ENCODE measurements at places on chromosomes 12 and 14. TPM values are rescaled to one million over a fixed set of nuclear protein-coding genes. Genes with fewer than 3 reads are reported as not detected.

OR6C70 gene
- total RNA-seq, result not detected

SIX4 gene
- 3.1 TPM for total RNA-seq

DNA sequence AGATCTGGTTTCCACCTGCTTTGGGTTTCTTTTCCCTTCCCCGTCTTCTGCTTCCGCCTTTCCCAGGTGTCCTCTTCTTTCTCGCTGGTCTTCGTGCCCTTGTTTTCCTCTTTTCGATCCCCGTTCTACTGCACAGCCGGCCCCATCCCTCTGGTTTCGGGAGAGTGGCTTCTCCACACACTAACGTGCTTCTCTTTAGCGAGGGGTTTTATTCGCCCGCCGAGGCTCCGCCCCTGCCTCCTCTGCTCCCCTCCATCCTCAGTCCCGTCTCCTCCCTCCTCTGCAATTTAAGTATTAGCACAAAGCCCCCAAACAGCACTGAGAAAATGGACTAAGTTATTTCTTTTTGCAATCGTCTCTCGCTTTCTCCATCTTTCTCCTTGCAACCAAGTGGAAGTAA, at the start of gene SLC7A8:
Gene SLC7A8, minus strand, starts transcription at position 182 of the 400 bp plus-strand sequence. CDS start 746 bp downstream, outside the sequence.
- no peak for DNase-seq

MEG3 gene
- total RNA-seq, result not detected

IL31 gene
- total RNA-seq, result not detected

DNA sequence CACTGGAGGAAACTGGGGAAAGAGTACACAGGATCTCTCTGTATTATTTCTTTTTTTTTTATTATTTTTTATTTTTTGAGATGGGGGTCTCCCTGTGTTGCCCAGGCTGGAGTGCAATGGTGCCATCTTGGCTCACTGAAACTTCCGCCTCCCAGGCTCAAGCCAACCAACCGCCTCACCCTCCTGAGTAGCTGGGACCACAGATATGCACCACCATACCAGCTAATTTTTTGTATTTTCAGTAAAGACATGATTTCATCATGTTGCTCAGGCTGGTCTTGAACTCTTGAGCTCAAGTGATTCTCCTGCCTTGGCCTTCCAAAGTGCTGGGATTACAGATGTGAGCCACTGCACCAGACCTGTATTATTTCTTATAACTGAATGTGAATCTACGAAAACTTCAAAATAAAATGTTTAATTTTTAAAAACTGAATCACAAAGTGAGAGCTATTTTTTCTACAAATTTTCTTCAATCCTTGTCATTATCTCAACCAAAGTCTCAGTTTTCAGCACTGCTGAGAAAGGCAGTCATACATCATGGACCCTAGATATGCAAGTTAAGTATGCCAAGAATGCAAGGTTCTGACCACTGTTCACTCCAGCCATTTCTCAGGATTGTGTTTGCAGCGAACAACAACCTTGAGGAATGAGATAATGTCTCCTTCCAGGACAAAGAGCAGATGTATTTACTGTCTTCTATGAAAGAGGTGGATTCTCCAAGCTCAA, 2.4 kb downstream of the EAPP start:
- no peak for DNase-seq

GRCh38 chr12:20434996-20435395, 66.7 kb downstream of the PDE3A start:
- DNase-seq, result no peak

- DNase-seq, result no peak
Measured at GRCh38 chr14:75811872-75812499, 150.9 kb downstream of the TTLL5 start.

DNA sequence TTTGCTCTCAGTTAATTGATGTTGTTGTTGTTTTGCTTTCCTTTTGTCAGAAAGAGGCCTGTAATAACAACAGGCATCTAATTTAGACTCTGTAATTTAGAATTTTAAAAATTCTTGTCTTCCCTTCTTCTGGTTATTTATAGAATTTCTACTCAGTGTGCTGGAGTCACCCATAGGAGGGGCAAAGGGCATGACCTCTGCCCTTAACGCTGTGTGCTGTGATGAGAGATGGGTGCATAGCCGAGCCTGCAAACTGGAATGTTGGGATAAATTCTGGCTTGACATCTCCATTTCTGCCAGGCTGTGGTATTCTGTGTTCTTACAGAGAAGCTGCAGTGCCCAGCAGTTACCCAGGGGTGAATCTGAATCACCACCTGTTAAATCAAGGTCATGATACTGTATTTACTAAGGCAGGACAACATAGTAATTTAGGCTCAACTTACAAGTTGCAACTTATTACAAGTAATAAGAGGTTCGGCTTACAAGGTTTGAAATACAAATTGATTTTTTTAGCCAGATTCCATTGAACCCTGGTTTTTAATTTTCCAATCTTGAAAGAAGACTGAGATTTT, 53.3 kb downstream of the TRAF3 start:
- DNase-seq, result no peak

DNA sequence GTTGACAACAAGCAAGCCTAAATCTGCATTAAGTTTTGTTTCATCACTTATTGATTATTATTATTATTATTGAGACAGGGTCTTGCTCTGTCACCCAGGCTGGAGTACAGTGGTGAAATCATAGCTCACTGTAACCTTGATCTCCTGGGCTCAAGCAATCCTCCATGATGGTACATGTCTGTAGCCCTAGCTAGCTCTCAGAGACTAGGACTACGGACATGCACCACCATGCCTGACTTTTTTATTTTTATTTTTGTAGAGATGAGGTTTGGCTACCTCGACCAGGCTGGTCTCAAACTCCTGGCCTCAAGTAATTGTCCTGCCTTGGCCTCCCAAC, 35.7 kb upstream of the STK38L start:
- DNase-seq, result no peak

GRCh38 chr14:95222151-95222631, 64.9 kb upstream of the DICER1 start:
- DNase-seq, result no peak

OR4E2 gene
- not detected for total RNA-seq

PLD4 gene
- not detected for total RNA-seq

HOXC11 gene
- 0.30 TPM for total RNA-seq

DNA sequence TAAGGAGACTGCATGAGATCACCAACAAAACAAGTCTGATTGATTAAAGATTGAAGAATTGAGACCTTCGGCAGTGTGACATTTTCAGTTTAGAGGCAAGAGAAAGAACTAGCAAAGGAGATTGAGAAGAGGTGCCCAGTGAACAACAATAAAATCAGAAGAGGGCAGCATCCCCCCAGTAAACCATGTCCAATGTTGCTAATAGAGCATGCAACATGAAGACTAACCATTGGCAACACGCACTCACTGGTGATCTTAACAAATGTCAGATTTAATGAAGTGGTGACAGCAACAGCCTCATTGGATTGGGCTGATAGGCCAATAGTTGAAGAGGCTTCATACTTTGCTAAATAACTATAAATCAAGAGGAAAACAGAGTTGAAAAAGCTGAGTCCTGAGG, 20.7 kb upstream of the TAS2R14 start:
- no peak for DNase-seq

DNA sequence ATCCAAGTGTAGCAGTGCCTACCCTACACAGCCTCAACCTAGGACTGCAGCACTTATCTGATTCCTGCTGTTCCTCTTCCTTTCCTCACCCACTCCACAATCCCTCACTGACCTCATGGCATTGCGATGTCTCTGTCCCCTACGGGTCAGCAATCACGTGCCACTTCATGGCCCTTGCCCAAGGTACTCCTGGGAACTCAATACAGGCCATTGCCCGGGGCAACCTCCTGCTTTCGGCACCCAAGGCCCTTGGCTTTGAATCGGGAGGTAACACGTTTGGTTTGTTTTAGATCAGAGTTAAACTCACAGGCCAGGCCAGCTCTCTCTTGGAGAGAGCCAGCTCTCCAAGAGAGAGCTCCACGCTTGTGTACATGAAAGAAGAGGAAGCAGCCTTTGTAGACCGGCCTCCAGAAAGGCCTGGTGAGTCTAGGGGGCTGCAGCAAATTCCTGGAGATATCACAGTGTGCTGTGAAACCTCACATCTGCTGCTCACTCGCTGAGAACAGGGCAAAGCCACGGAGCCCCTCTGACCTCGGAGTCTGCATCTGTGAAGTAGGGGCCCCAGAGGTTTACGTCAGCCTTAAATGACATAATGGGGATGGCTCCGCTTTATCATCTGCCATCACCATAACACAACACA, 12.2 kb downstream of the CLMN start:
- no peak for DNase-seq

- DNase-seq, result peak; percentile 1
Measured at GRCh38 chr14:26730929-26731618, 133.2 kb upstream of the NOVA1 start.

CPNE6 gene
- total RNA-seq, result not detected

DNA sequence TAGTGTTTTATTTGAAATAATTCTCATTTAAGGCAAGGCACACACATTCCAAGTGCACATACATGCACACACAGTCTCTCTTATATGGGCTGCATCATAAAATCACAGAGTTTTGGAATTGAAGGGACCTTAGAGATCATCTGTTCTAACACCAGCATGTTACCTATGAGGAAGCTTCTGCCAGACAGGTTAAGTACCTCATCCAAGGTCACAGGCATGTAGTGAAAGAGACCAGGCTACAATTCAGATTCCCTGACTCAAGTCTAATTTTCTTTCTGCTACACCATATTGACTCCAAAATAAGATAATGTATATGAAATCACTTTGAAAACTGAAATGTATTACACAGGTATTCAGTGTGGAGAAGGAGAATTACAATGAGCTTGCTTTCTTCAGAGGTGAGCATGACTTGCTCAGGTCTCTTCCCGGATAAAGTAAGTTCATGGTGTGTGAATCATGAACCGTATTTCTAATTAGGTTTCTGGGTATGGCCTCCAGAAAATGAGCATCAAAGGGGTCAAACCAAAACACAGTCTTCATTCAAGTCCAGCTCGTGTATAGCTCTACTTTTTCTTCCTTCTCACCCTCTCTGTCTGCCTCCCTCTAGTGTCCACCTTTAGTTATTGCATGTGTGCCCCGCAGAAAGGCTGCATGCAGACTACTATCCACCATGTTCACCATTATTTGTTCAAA, 411.9 kb downstream of the FUT8 start:
- peak; percentile 3 for DNase-seq

DNA sequence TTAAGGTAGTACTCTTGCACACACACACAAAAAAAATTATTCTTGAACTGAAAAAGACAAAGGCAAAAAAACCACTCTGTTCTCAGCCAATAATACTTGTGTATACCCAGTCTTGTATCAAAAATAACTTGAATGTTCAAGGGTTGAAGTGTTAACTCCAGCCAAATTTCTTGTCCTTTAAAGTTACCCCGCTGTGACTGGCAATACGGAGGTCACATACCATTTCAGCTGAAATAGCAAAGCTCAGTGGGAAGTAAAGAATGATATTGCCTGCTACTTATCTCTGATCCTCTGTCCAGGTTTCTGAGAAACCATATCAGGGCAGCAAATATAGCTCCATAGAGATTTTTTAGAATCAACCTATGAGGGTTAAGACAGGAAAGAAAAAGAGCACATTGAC, 167.4 kb downstream of the C12orf50 start:
- no peak for DNase-seq

- DNase-seq, result no peak
Measured at GRCh38 chr14:99419905-99420304, 60.8 kb downstream of the SETD3 start.

DNA sequence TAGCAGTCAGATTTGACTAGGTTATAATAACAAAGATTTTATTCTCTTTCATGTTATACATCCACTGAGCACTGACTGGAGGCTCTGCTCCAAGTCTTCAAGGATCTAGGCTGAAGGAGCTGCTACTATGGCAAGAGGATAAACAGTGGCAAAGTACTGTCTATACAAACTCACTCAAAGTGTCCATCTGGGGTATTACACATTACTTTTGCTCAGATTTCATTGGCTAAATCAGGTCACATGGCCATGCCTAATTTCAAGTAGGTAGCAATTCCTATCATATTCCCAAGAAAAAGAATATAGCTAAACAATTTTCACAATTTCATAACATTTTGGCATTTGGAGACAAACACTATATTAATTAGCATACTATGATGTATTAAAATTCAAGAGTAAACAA, 40.9 kb downstream of the CDK17 start:
- no peak for DNase-seq

- no peak for DNase-seq
Measured at GRCh38 chr14:21264025-21264801, 5.0 kb downstream of the HNRNPC start.

Measured in MG63 (cell line).